MM.1S (cell line): ENCODE measurements at places on chromosomes 1 and 21.

GRCh38 chr1:80436851-80437250 is 1363.9 kb upstream of the ADGRL2 start:
- no peak for DNase-seq

GRCh38 chr1:181089017-181089675 is 646 bp downstream of the IER5 start:
- peak; percentile 53 for DNase-seq

- no peak for DNase-seq
Observed at GRCh38 chr1:203867802-203868201, 6.4 kb downstream of the SNRPE start.

DNA sequence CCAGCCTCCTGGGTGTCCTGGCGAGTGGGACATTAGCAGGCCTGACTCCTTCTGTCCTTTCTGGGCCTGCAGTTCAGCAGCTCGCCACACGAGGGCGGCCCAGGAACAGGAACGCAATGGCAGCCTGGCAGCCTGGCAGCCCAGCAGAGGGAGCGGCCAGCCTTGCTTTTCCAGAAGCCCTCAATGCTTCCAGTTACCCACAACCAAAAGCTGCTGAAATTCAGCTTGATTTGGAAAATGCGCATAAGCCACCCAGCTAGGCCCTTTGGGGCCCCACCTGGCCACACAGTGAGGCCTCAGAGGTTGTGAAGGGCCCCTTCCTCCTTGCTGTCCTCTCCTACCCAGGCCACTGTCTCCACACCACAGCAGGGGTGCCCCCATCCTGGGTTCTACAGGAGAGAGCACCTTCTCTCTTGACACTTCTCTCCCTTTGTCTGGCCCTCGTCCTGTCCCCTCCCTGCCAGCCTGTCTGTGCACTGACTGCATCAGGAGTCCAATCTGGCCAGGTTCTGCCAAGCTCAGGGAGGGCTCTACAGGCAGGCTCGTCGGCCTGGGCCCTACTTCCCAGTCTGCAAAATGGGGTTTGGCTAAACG is 103.4 kb upstream of the VAMP3 start:
- DNase-seq = peak; percentile 66

DNA sequence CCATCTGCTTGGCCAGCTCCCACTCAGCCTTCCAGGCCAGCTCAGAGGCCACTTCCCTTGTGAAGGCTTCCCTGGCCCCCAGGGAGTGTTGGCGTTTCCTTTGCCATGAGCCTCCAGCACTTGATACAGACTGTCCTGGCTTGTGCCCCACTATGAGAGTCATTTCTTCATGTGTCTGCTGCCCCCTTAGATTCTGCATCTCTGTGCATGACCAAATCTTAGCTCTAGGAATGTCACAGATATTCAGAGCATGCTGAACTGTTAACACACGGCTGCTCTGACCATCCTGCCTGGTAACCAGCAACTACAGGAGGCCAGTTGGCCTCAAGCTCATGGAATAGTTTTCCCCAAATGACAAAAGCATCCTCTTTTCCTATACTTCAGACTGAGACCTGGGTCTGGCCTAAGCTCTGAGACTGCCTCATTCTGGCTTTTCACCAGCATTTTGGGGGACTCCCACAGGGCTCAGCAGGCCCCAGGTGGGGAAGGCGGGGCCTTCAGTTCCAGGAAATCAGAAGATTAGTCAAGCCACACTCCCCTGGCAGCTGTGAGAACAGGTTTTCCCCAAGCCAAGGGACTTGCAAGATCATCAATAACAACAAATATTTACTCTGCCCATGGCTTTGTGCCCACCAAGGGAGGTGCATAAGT is 182.6 kb upstream of the EDN2 start:
- peak; percentile 93 for DNase-seq

- DNase-seq = no peak
Observed at GRCh38 chr1:31201931-31202360, 37.7 kb downstream of the NKAIN1 start.

DNA sequence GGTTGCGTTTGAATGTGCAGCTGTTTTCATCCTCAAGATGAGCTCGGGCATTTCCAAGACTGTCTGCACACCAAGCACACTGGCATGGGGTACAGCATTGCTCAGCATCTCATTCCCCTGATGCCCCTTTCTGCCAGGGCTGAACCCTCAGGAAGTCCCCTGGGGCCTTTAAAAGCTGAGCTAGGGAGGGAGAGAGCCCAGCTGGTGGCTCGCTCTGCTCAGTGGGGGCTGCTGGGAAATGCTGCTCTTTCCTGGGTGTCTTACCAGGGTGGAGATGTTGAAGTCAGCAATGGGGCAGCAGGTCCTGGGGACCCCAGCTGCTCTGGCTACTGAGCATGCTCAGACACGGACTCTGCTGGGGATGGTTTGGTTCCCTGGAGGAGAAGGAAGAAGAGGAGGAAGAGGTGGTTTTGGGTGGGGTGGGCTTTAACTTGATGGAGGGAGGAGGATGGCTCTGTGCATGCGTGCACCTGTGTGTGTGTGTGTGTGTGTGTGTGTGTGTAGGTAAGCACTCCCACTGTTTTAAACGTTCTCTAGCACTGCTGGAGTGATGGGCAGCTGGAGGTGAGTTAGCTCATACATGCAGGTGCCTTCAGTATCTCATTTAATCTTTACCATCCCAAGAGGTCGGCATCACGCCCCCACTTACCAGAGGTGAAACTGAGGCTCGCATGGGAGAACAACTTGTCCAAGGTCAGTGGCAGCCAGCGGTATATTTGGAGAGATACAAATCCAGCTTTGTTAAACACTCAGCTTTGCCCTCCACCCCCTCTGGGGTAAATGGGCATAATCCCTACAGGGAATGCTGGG is 40.9 kb downstream of the ACTL8 start:
- no peak for DNase-seq

DNA sequence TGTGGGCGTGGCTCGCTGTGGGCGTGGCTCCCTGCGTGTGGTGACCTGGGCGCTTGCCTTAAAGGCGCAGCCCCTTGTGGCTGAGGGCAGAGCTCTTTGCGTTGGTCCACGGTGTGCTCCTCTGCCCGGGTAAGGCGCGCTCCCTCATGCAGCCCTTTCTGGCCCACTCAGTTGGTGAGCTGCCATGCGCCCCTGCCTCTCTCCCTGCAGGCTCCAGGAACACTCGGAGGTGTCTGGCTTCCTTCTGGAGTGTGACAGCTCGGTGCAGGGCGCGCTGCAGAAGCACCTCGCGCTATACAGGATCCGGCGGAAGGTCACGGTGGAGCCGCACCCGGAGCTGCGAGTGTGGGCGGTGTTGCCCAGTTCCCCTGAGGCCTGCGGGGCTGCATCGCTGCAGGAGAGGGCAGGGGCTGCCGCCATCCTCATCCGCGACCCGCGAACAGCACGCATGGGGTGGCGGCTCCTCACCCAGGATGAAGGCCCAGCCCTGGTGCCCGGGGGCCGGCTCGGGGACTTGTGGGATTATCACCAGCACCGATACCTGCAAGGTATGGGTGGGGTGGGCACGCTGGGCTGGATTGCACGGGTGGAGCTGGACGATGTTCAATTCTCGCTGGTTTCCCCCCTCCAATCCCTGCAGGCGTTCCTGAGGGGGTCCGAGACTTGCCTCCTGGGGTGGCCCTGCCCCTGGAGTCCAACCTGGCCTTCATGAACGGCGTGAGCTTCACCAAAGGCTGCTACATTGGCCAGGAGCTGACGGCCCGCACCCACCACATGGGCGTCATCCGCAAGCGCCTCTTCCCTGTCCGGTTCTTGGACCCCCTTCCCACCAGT is 9.1 kb downstream of the IBA57 start:
- no peak for DNase-seq

DNA sequence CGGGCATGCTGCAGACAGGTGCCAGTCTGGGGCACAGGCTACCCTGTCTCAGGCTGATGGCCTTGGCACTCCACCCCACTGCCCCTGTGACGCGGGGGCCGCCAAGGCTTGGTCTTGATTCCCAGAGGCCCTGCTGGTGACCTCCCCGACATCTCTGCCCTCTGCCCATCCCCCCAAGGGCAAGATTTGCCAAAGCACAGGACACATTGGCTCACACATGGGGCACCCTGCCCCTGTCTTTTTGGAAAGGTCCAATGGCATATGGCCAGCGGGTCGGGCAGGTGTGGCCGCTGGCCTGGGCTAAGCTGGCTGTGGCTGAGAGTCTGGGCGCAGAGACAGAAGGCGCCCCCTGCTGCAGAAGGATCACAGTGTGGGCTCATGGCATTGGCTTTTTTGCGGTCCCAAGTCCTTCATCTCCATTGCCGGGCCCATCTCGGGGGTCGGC is 4.6 kb downstream of the MIB2 start:
- DNase-seq = no peak

- no peak for DNase-seq
Observed at GRCh38 chr1:248140846-248141245, 4.1 kb upstream of the OR2M5 start.

GRCh38 chr1:23590058-23590783 is 30.9 kb upstream of the ID3 start:
- DNase-seq = no peak

GRCh38 chr1:201515895-201516294 is 9.0 kb upstream of the CSRP1 start:
- no peak for DNase-seq

DNA sequence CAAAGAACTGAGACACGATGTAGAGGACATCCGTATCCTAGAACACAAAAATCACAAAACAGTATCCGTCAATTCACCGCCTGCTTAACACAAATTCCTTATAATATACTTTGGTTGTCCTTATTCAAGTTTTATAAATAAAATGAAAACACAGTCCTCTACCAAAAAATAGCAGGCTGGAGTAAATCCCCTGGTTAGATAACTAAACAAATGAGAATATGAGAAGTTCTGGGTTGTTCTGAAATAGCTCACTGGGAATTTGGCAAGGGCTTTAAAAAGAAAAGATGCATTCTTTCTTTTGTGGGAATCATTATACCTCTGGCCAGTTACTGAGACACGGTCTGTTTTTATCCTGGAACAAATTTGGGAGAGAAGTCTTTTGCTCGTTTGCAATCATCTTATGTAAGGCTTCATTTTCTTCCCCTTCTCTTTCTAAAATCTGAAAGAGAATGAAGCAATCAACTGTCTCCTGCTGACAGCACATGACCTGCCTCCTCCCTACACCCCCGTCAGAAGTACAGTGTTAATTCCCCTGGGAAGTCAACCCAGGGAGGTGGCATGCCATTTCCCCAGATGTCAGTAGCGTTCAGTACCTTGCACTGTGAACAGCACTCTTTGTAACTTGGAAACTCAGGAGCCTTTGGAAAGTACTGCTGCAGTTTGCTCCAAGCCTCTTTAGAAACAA is 37.1 kb upstream of the RAP1GAP start:
- DNase-seq = no peak

- no peak for DNase-seq
Observed at GRCh38 chr1:115466433-115466832, 128.4 kb upstream of the NGF start.

DNA sequence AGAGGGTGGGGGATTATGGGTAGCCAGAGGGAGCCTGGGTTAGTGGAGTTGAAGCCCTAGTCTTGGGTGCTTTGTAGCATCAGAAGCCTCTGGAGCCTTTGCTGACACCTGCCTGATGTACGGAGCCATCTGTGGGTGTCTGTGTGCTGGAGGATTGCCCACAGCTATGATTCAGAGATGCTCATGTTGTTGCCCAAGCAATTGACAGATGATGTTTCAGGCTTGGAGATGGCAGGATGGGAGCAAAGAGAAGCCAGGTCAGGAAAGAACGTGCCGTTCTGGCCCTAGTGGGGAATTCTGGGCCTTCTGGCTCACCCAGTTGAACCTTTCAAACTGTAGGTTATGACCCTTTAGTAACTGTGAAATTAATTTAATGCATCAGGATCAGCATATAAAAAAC is 27.6 kb downstream of the COQ8A start:
- no peak for DNase-seq

DNA sequence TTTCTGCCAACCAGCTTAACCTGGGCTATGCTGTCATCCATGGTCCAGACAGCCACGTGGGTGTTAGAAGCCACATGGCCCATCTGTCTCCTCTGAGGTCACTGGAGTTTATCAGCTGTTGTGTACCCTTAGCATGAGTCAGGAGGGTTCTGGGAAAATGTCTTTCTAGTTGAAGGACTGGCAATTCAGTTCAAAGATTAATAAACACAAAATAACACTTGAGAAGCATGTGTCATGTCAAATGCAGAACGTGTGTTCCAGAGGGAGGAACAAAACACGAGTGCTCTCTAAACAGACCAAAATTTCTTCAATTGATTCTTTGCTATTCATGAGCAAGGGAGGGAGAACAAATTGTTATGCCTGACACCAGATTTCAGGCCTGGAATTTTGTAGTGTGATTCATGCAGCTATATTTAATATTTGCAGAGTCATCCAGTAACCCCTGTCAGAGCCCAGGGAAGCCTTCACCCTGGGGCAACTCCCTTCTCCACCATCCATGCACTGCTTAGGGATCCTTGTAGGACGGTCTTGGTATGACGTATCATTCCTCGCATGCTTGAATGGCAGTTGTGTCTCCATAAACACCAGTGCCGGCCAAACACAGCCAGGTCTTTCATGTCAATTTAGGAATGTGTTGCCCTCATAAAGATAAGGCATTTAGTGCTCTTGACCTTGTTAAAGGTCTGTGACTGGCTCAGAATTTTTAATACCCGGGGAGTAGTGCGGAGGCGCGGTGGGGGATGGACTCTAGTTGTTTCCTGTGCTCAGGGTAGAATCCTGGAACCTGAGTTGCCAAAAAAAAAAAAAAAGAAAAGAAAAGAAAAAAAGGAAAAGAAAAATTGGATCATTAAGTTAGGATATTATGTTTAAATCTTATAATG is 27.7 kb upstream of the DYRK1A start:
- no peak for DNase-seq

DNA sequence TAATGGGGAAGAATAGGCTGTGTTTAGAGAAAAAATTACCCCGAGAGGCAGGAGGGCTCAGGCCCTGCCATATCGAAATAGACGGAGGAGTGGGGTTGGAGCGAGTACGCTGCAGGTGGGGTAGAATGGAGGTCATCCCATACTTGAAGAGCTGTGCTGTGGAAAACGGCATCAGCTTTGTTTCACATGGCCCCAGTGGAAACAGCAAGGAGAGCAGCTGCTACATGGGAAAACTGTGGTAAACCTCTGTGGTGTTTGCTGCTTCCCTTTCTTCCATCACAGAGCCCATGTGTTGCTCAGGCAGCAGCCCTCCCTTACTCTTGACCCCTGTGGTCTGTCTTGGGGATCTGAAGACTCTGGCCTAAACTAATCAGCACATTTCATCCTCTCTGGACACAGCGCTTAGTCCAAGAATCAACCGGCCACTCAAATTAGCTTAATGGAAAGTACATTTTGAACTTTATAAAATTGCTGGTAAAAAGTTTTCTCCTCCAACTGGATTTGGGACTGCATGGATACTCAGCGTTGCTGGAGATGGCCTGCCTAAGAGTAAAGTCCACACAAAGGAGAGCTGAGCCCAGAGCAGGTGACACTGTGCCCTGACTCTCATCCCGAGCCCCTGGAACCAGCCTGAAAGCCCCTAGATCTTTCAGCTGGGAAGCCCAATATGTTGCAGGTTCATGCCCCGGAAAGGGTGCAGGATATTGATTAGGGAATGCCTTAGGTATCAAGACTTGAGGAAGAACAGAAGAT is 127.1 kb upstream of the GADD45A start:
- no peak for DNase-seq

- DNase-seq = no peak
Observed at GRCh38 chr1:227167276-227168101, 150.8 kb downstream of the CDC42BPA start.
